ENCODE measurements at places on chromosomes 12 and 14. TPM values are rescaled to one million over a fixed set of nuclear protein-coding genes. Genes with fewer than 3 reads are reported as not detected.

DNA sequence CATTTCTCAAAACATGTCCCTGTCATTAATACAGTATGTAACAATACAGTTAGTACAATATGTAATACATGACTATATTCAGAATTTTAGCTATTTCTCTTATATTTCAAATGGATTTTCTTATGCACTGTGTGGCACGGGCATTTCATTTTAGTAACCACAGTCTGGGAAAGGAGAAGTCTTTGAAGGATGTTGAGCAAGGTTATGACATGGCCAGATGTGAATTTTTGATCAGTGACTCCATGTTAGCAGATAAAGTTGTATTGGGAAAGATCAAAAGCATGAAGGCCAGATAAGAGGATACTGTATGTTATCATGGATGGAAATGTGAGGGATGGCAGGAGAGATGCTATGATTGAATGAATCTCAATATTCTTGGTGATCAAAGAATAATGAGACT is 285.2 kb downstream of the NAV3 start:
- H3K4me1 ChIP-seq: no peaks in the 10 kb centered on the region
- no peaks in the 10 kb centered on the region for H3K36me3 ChIP-seq
- H3K27me3 ChIP-seq: no peaks in the 10 kb centered on the region
- H3K27ac ChIP-seq: no peak overlapping the region
- no peak overlapping the region for H3K4me3 ChIP-seq
- DNase-seq: no peak

- H3K27ac ChIP-seq: no peak overlapping the region
- H3K27me3 ChIP-seq: no peaks in the 10 kb centered on the region
- H3K4me3 ChIP-seq: no peak overlapping the region
- no peaks in the 10 kb centered on the region for H3K4me1 ChIP-seq
- DNase-seq: no peak
- no peaks in the 10 kb centered on the region for H3K36me3 ChIP-seq
Measured at GRCh38 chr14:96081767-96082400, 42.7 kb downstream of the C14orf132 start.

- DNase-seq: peak; percentile 79
- no peak overlapping the region for H3K4me3 ChIP-seq
- no peaks in the 10 kb centered on the region for H3K27me3 ChIP-seq
- no peak overlapping the region for H3K27ac ChIP-seq
Measured at GRCh38 chr12:49043856-49044258, 16.7 kb downstream of the KMT2D start.

DNA sequence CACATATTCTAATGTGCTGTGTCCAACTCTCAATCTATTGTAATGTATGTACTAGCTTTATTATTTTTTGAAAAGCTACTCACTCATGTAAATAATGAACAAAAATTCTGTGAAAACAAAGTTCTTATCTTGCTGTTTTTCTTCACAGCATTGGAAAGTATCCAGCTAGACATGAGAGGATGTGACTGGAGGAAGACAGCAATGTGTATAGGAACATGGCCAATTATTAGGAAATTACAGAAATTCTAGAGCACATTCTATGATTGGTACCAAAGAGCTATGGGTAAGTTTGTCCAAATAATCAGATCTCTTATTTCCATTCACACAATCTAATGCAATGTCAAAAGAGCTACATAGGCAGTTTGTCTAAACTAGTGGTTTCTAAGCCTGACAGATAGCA is 1100.2 kb downstream of the FSCB start:
- H3K27ac ChIP-seq: no peak overlapping the region
- no peak for DNase-seq
- H3K4me3 ChIP-seq: no peak overlapping the region

Gene CRIP2
- 10.9 TPM for total RNA-seq

DNA sequence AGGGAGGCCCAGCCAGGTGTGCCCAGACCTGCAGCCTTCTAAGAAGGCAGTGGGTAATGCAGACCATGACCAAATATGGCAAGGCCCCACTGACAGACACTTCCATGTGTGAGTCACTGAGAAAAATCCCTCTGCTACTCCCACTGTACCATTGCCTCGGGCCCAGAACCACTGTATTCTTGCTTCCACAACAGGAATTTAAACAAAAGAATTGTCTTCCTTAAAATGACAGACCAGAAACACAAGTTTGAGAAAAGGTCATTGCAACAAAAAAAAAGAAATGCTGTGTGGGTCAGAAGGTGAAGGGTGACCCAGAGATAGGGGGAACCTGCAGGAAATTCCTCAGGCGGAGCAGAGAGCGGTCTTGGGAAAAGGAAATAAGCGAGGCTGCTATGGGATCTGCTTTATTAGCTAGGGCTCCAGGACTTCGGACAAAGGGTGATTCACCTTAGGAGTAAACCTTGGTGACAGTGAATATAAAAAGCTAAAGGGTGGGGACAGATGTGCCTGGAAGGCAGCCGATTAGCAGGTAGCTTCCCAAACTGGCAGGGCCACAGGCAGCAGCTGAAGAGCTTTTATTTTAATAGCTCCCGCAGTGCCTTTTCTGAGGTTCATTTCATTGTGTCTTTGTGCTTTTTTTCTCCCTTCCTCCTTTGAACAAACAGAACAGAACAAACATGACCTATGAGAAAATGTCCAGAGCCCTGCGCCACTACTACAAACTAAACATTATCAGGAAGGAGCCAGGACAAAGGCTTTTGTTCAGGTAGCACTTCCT is 185.3 kb upstream of the BCL2L14 start:
- H3K27me3 ChIP-seq: no peaks in the 10 kb centered on the region
- no peak for DNase-seq
- H3K4me1 ChIP-seq: peaks cover 12% of the 10 kb centered on the region
- peak overlapping the region; percentile 70 for H3K27ac ChIP-seq
- H3K4me3 ChIP-seq: no peak overlapping the region
- peaks cover 21% of the 10 kb centered on the region for H3K36me3 ChIP-seq

GRCh38 chr12:83245156-83245555 is 558.5 kb downstream of the TMTC2 start:
- no peaks in the 10 kb centered on the region for H3K36me3 ChIP-seq
- H3K27me3 ChIP-seq: no peaks in the 10 kb centered on the region
- no peaks in the 10 kb centered on the region for H3K4me1 ChIP-seq
- no peak overlapping the region for H3K27ac ChIP-seq
- no peak for DNase-seq

GRCh38 chr14:92274055-92274454 is 48.9 kb upstream of the SLC24A4 start:
- H3K4me1 ChIP-seq: no peaks in the 10 kb centered on the region
- DNase-seq: no peak
- H3K36me3 ChIP-seq: no peaks in the 10 kb centered on the region
- no peaks in the 10 kb centered on the region for H3K27me3 ChIP-seq

GRCh38 chr14:91377700-91378652 is 39.6 kb downstream of the CCDC88C start:
- peaks cover 5% of the 10 kb centered on the region for H3K4me1 ChIP-seq
- no peaks in the 10 kb centered on the region for H3K36me3 ChIP-seq
- H3K27me3 ChIP-seq: no peaks in the 10 kb centered on the region
- DNase-seq: no peak
- peak overlapping the region; percentile 28 for H3K27ac ChIP-seq
- H3K4me3 ChIP-seq: no peak overlapping the region

Gene DDHD1
- 14.3 TPM for total RNA-seq

DNA sequence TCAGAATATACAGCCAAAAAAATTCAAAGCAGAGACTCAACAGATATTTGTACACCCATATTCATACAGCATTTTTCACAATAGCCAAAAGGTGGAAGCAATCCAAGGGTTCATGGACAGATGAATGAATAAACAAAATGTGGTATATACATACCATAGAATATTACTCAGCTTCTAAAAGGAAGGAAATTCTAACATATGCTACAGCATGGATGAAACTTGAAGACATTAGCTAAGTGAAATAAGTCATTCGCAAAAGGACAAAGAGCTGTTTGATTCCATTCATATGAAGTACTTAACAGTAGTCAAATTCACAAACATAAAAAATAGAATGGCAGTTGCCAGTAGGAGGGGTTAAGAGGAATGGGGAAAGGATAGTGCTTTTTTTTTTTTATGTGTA is 91.8 kb upstream of the ARID2 start:
- no peaks in the 10 kb centered on the region for H3K36me3 ChIP-seq
- no peak overlapping the region for H3K27ac ChIP-seq
- H3K4me3 ChIP-seq: no peak overlapping the region
- no peak for DNase-seq

Gene TAS2R43
- 3.8 TPM for total RNA-seq

DNA sequence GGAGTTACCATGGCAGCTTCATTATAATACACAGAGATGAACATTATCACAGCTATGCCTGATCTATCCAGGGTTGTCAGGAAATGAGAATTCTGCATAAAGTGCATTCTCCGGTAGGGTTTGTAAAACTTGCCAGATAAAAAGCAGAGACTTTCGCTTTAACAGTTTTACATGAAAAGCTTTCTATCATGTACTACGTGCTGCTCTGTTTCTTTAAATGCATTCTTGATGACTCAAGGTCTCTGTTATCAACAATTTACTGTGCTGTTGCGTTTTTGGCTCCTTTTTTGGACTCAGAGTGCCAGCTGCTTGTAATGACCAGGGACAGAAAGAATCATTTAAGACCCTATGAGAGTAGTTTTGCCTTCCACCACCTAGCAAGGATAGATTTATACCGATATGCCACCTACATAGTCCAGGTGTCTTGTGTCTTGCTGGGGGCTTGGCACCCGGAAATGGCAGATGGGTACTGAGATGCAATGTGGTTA is 371.2 kb downstream of the BTG1 start:
- no peak overlapping the region for H3K4me3 ChIP-seq
- H3K36me3 ChIP-seq: no peaks in the 10 kb centered on the region
- H3K27me3 ChIP-seq: no peaks in the 10 kb centered on the region

GRCh38 chr12:6934110-6934509 is 6.4 kb downstream of the ATN1 start:
- H3K4me1 ChIP-seq: peaks cover 20% of the 10 kb centered on the region
- H3K4me3 ChIP-seq: no peak overlapping the region
- no peaks in the 10 kb centered on the region for H3K36me3 ChIP-seq
- no peaks in the 10 kb centered on the region for H3K27me3 ChIP-seq
- no peak overlapping the region for H3K27ac ChIP-seq

DNA sequence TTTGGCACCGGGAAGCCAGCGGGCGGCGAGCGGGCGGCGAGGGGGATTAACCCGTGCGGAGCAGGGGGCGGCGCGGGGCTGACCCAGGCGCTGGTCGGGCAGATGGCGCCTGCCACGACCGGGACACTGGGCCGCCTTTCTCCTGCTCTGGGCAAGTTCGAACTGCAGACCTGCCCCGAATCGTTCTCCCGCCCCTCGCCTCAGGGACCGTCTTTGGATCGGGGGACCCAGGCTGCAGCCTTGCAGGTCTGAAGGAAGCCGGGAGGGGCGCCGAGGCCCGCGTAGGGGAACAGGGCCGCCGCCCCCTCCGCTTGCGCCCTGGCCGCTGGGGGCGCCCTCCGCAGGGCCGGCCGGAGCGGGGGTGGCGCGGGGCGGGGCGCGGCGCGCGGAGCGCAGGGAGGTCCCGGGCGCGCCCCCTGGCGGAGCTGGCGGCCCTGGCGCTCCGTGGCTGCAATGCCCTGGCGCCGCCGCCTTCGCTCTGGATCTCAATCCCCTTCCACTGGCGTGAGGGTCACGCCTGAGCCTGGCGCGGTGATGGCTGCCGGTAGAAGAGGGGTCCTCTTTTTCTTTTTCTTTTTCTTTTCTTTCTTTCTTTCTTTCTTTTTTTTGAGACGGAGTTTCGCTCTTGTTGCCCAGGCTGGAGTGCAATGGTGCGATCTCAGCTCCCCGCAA is 449 bp upstream of the LTBP2 start:
- peaks cover 10% of the 10 kb centered on the region for H3K4me1 ChIP-seq
- no peak overlapping the region for H3K27ac ChIP-seq
- H3K27me3 ChIP-seq: no peaks in the 10 kb centered on the region
- peak; percentile 80 for DNase-seq
- peak overlapping the region; percentile 76 for H3K4me3 ChIP-seq
- no peaks in the 10 kb centered on the region for H3K36me3 ChIP-seq

Gene RERGL
- total RNA-seq: 0.67 TPM

DNA sequence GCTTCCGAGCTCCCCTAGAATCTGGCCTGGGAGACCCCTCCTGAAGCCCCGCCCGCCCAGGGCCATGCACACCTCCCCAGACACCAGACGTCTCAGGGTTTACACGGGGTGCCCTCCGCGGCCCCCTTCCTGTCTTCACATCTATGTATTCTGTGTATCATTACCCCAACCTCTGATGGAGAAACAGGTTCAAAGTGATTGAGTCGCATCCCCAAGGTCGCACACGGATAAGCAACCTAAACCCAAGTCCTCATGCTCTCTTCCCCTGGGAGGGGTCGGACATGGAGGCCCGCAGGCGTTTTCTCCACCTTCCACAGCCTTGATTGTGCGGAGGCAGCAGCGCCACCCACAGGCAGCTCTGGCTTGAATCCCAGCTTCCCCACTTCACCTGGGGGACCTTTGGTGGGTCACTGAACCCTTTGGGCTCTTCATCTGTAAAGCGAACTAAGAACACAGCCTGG is 237.3 kb downstream of the BCL11B start:
- DNase-seq: no peak
- H3K36me3 ChIP-seq: no peaks in the 10 kb centered on the region
- no peaks in the 10 kb centered on the region for H3K4me1 ChIP-seq
- no peaks in the 10 kb centered on the region for H3K27me3 ChIP-seq

DNA sequence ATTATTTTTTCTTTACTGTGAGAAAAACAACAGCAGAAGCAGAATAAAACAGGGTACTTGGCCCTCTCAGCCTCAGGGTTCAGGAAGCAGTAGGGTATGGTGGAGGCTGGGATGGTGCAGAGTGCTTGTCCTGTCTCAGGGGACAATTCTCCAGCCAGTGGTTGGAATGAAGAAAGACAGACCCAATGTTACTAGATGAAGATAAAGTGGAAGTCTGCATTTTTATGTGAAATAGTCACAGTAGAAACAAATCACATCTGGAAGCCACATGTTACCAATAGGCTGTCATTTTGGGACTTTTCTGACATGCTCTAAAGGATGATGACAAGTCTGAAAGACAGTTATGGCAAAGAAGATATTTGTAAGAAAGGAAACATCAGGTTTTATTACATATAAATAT is 32.3 kb downstream of the PROX2 start:
- no peak overlapping the region for H3K4me3 ChIP-seq
- H3K27me3 ChIP-seq: no peaks in the 10 kb centered on the region
- no peak for DNase-seq
- H3K27ac ChIP-seq: no peak overlapping the region

DNA sequence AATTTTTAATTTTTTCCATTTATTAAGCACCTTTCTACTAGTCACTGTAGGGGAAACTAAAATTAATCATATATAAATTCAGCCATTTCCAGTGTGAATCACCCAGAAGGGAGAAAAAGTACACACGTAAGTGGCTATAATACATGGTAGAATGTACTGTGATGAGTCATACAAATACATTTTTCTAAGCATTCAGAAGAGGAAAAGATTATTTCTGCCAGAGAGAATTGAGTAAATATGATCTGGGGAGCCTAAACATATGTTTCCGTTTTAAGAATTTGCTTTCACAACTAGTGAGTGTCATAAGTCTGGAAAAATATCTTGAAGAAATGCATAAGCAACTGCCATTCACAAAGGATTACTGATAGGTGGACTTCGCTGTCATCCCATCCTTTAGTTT is 102.8 kb downstream of the TGFB3 start:
- H3K27me3 ChIP-seq: no peaks in the 10 kb centered on the region
- H3K27ac ChIP-seq: no peak overlapping the region
- no peak overlapping the region for H3K4me3 ChIP-seq
- H3K36me3 ChIP-seq: no peaks in the 10 kb centered on the region
- no peak for DNase-seq

GRCh38 chr14:51862176-51862796 is 1.9 kb downstream of the GNG2 start:
- H3K4me1 ChIP-seq: peaks cover 2% of the 10 kb centered on the region
- no peaks in the 10 kb centered on the region for H3K36me3 ChIP-seq
- no peak for DNase-seq
- H3K27me3 ChIP-seq: no peaks in the 10 kb centered on the region

Gene DPPA3
- total RNA-seq: not detected
